ENCODE measurements at places on chromosomes 4 and X.
A peak's percentile ranks its signal among the peaks of the same experiment; 100 is the strongest.

DNA sequence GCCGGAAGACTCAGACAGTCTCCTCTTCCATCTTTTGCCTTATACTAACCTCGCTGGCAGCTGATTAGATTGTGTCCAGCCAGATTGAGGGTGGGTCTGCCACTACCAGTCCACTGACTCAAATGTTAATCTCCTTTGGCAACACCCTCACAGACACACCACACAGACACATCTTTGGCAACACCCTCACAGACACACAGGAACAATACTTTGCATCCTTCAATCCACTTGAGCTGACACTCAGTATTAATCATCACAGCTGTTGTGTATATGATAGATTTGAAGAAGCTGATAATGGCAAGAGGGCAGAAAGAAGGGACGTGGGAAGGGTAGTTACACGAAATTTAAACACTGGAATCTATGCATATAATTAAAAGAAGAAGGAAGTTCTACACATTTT is 139.5 kb downstream of the ANKRD50 start:
- DNase-seq, result no peak

DNA sequence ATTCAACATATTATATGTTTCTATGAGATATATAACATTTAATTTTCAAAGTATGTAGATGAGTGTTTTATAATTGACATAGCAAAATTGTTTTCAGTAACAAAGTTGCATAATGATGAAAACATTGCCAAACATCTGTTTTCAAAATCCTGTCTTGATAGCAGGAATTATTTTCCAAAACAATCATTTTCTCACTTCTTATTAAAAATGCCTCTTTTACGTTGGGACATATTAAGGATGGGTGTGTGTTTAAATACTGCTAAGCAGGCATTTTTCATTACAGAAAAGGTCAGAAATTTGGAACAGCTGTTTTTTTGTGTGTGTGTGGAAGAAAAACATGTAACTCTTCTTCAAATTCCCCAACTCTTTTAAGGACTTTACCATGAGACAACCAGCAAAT is 452.0 kb downstream of the SPRY1 start:
- DNase-seq, result peak; percentile 43

GRCh38 chr4:139799615-139800014 is 134.0 kb downstream of the MGST2 start:
- DNase-seq, result no peak

DNA sequence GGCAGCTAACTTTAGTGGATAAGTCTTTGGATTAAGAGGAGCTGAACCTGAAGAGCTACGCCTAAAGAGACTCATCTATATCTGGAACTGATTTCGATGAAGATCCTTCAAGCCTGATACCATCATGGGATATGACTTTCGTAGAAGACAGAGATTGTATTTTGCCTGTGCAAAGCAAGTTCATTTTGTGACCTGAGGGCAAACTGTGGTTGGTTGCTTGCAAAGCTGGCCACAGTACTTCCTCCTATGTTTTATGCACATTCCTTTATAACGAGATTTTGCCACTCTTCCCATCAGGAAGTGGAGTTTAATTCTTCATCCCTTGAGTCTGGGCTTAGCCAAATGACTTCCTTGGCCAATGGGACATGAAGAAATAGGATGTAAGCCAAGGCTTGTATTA is 519.3 kb upstream of the NR3C2 start:
- DNase-seq, result no peak

GRCh38 chr4:76429636-76430035 is 5.4 kb upstream of the SHROOM3 start:
- no peak for DNase-seq

DNA sequence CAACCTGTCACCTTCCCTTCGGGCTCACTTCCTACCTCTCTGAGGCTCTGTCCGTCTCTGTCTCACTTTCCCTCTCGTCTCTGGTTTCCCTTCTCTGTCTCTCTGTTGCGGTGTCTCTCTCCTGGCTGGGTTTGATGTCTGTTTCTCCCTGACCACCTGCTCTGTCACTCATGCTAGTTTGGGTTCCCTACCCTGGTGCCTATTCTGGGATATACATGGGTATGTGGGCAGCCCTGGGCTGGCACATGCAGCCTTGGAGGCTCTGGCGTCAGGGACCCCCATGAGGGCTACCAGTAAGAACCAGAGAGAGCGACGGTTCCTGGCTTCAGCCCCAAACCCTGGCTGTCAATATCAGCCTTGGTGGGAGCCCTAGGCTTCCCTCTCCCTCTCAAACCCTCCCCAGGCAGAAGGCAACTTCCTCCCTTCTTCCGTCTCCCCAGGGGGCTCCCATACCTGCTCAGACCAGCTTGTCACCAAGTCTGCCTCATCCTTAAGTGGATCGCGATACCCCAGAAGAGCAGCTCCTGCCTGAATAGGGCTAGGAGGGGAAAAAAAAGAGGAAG is 314 bp downstream of the DNASE1L1 start:
- no peak for DNase-seq

DNA sequence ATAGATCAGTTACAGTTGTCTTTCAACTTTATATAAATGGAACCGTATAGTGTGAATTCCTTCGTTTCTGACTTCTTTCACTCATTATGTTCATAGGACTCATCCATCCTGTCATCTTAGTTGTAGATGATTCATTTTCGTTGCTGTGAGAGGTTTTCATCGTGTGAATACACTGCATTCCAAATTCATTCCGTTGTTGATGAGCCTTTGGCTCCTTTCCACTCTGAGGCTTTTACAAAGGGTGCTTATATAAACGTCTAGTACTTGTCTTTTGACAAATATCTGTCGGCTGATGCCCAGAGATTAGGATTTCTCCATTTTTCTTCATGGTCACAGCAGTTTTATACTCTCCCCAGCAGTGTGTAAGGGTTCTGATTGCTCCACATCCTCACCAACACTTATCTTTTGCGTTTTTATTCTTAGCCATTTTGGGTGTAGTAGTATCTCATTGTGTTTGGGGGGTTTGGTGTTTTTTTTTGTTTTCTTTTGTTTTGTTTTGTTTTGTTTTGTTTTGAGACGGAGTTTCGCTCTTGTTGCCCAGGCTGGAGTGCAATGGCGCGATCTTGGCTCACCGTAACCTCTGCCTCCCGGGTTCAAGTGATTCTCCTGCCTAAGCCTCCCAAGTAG is 48.6 kb downstream of the LRP2BP start:
- DNase-seq, result no peak

DNA sequence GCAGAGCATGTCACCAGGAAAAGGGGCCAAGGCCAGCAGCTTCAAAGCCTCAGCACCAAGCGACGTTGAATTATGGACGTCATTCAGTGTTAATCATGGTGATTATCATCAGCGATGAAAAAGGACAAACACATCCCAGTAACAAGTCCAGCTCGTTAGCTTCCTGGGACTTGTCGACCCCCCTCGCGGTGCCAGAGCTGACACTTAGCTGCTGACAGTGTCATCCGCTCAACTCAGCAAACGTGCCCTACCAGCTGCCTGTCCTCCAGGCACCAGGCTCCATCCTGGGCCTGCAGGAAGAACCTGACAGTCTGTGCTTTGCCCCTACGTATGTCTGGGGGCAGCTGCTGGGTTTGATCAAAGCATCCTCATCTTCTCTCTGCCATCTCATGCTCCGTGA is 137.0 kb upstream of the PSAPL1 start:
- DNase-seq, result no peak

- DNase-seq, result no peak
Measured at GRCh38 chr4:23631255-23631950, 258.4 kb downstream of the PPARGC1A start.

- DNase-seq, result no peak
Measured at GRCh38 chr4:112423591-112423990, 92.4 kb downstream of the NEUROG2 start.

- no peak for DNase-seq
Measured at GRCh38 chrX:42616981-42617380, 161.0 kb downstream of the PPP1R2C start.

DNA sequence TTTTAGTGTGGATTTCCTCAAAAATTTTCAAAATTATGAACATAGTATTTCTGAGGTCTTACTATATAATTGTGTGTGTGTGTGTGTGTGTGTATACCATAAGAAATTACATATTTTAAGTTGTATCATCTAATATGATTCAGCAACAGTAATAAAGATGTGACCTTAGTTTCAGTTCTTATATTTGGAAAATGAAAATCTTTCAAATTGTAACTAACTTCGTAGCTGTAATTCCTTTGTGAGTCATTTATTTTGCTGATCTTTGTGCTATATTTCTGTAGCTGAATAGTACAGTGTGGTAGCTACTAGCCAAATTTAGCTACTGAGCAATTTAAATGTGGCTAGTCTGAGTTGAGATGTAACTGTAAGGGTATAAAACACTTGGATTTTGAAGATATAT is 116.4 kb downstream of the RAP1GDS1 start:
- peak; percentile 34 for DNase-seq

DNA sequence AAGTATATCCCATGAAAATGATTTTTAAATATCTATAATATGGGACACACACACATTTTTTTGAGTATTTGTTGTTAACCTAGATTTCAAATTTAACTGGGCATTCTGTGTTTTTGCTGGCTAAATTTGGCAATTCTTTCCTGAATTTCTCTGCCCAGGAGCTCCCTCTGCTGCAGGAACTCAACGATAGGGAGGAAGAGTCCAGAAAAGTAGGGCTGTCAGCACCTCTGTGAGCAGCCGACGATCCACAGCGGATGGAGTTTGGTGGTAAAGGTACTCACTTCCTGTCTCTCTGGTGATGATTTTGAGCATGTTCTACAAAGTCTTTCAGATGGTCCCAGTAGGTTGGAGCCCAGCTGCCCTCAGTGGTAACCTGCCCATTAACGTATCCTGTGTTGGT is 23.1 kb upstream of the TMEM184C start:
- DNase-seq, result no peak

DNA sequence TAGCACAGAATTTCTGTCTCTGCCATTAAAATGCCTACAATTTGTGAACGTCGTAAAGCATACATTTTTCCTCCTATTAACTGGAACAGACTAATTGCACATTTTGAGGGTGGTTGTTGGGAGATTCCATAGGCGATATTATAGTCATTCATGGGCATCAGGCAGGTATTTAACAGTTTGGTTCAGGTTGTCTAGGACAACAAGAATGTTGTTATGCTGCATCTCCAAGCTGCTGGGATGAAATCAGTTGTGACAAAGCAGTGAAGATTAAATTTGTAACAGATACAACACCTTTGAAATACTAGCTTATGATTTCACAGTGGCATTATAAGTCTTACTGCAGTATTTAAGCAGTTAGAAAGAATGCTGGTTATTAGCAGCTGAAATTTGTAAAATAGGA is 339.7 kb upstream of the PITX2 start:
- no peak for DNase-seq

- no peak for DNase-seq
Measured at GRCh38 chr4:94519019-94519418, 67.3 kb downstream of the PDLIM5 start.

DNA sequence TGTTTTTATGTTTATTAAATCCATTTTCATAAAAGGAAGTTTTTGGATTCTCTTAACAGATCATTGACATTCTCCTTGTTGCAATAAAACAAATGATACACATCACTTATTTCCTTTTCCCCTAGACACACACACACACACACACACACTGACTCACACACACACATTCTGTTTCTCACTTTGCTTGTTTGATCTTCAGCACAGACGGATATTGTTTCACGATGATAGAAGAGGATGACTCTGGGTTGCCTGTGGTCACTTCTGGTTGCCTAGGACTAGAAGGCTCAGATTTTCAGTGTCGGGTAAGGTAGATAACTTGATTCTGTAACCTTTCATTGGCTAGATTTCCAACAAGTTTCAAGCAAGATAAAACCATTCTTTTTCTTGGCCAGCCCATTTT is 356.8 kb downstream of the BMPR1B start:
- peak; percentile 9 for DNase-seq

- peak; percentile 41 for DNase-seq
Measured at GRCh38 chr4:14178421-14178820, 550.9 kb upstream of the BOD1L1 start.

- DNase-seq, result no peak
Measured at GRCh38 chrX:76931518-76931917, 504.0 kb downstream of the MAGEE1 start.

DNA sequence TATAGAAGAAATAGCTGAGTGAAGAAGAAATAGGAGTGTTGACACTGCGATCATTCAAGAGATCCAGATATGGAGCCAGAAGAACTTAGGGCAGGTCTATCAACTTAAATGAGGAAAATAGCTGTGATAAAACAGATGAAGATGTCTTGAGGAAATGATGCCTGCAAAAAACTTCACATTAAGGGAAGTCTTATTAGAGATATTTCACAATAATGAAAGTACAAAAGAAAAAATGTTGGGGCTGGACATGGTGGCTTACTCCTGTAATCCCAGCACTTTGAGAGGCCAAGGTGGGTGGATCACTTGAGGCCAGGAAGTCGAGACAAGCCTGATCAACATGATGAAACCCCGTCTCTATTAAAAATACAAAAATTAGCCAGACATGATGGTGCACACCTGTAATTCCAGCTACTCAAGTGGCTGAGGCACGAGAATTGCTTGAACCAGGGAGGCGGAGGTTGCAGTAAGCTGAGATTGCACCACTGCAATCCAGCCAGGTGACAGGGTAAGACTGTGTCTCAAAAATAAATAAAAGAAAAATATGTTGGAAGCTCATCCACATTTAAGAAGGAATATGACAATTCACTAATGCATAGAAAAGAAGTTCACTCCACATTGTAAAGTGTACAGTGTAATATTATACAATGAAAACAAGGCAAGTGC is 56.3 kb downstream of the PKD2 start:
- DNase-seq, result no peak

DNA sequence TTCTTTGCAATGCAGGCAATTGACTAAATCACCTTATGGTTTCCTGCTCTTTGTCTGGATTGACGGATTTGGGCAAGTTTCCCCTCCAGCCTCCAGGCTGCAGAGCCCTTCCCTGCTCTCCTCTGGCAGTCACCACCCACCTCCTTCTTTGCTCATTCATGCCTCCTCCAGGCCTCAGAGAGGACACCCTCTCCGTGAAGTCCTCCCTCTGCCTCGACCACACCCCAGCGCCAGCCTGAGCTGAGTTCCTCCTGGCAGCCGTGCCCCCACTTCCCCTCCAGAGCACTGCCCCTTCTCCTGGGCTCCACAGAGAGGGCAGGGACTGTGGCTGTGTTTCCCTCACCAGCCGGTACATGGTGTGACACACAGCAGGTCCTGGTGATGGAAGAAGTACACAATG is 53.7 kb downstream of the DCTD start:
- DNase-seq, result no peak

GRCh38 chr4:87895964-87896621 is 63.3 kb downstream of the MEPE start:
- DNase-seq, result peak; percentile 77

GRCh38 chr4:86974551-86974994 is 39.8 kb downstream of the AFF1 start:
- DNase-seq, result peak; percentile 31

GRCh38 chrX:107146670-107147069 is 28.0 kb upstream of the RBM41 start:
- DNase-seq, result no peak
